Activated naive CD4-positive, alpha-beta T cell treated with anti-CD3 and anti-CD28 coated beads, Interleukin-2, amount 10 ng/mL, durations not matched to agents 7 days and 5 days (primary cell): ENCODE measurements at places on chromosomes 2 and 18.

DNA sequence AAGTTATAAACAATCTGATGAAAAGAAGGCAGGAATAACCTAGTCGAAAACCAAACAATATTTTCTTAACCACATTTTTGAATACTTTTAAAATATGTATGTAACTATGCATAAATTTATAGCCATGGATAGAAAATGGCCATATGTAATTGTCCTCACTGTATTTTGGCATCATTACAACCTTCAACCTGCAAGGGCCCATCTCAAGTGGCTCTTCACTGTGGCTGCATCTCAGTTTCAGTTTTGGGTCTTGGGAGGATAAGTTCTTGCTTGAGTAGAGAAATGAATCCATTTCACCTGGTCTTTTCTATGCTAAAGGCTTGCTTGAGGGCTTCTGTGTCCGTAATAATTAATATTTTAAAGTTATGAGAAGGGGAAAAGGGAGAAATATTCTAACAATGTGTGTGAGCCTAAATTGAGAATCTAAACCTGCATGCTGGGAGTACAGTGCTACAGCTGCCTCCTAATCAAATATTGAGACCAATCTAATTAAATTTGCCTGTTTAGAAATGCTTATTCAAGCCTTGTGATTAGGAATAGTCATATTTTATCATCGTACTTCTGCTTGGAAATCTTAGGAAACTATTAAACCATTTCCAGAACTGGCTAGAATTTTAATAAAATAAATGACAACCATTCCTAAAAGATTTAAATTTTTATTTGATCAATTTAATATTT lies 92.5 kb downstream of the EML4 start:
- DNase-seq = no peak

- DNase-seq = no peak
These were observed 32.1 kb upstream of the SIGLEC15 start for GRCh38 chr18:45793264-45793965.

DNA sequence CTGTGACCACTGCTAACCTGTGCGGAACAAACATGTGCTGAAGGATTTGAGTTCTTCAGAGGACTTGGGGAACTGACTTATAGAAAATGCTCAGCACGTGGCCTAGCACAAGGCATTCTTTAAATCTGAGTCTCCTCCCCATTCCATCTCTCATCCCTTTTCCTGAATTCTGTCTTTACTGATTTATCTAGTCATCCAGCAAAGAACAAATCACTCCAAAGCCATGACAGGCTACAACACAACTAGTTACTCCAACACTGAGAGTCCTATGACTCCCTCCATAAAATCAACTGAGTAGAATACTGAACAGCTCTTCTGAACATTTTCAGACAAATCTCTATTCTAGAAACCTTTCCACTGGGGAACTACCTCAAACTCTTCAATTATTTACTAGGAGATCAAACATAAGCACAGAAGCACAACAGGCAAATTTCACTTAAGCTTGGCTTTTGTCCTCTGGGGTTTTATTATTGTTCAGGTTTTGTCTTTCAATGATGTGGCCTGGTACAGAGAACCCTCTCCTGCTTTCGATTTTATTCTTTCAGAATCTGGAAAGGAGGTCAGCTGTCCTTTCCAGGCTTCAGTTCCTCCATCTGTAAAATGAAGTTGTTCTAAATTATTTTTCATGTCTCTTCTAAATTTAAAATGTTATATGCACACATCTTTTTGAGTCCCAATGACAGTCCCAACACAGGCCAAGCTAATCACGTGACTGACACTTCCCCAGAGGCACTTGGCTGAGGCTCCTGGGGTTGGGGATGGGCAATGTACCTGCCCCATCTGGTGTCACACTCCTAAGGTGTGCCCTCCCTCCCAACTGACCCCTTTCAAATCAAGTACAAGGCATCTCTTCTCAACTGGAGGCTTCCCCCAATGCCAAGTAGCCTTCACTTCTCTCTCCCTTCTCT lies 31.8 kb downstream of the RNU4ATAC start:
- DNase-seq = no peak

DNA sequence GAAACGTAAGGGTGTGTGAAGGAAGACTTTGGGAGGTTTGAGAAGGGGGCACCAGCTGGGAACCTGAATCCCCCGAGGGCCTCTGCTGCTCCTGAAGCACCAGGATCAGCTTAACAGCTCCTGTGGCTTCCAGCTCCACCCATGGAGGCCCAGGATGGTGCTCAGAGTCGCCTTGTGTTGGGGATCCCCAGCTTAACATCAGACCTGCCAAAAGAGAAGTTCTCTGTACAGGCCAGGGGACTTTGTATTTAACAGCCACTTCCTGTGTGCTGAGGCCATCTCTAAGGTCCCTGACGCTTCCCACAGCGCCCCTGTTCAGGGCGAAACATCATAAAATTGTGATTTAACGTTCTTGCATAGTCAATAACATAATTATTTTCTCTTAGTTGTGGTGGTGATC lies 77.5 kb downstream of the NCK2 start:
- DNase-seq = no peak

DNA sequence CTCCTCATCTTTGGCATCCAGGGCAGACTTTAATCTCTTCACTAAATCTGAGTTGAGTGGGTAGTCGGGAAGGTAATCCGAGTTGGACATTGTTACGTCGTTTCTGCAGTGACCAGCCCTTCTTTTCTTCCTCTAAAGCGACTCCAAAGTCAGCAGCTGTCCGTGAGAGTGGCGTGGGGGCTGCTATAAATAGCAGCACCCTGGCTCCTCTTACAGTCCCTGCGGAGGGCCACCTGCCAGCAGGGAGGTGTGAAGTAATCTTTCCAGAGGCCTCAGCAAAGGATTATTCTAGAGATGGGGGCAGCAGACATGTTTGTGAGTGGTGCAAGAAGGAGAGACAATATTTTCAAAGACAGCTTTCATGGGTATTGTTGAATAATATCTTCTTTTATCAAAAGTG lies at the start of gene ASB18:
Gene ASB18, minus strand, starts transcription at position 151 of the 400 bp plus-strand sequence. Its CDS starts 61 bp downstream, at position 90.
- DNase-seq = no peak

DNA sequence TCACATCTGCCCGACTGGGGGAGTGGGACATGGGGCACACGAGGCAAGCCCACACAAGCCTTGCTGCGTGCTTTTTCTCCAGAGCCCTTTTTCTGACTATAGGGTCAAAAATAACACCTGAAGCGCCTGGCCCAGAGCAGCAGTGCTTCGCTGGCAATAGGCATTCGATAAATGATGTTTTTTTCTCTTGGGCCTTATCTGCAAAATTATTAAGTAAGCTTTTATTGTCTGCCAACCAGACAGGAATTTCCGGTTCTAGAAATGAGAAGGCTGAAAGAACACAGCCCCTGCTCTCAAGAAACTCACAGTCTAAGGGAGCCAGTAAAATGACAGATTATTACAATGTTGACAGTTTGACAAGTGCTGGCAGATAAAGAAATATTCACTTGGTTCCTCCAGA lies 2.7 kb upstream of the TMBIM1 start:
- no peak for DNase-seq

DNA sequence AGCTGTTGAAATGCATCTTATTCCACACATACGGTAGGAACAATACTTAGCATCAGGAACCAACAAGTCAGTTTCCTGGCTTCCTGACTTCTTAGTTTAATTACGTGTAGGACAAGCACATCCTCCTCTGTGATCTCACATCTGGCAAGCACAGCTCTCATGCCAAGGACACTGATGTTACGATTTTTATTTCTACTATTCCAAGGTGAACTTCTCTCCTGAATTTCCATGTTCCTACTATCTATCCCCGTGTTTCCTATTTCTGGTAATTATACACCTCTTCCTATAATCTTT lies 374.0 kb downstream of the NCKAP5 start:
- no peak for DNase-seq

DNA sequence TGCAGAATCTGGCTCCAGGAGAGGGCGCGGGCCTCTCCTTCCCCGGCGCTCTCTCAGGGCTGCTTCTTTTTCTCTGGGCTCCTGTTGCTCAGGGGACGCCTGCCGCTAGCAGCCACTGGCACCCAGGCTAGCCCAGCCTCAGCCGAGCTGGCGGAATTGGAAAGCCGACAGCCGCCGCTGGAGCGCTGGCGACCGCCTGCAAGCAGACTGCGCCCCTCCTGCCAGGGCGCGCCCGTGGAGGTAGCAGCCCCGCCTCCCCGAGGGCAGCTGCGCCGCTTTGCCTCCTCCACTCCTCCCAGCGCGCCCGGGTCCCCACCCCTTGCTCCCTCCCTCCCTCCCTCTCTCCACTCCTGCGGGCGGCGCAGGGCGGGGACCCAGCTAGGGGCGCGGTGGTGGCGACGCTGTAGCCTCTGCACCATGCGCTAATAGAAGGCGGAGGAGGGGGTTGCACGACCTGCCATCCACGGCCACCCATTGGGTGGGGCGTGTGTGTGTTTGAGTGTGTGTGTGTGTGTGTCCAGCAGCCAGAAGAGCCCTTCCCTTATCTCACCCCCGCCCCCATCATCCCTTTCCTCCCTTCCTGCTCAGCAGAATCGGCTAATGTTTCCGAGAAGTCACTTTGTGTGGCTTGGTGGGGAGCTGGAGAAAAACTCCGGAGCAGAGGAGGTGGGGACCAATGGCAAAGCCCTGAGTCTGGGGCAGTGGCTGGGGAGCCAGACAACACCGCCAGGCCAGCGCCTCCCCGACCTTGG lies at the start of gene SCN9A:
Gene SCN9A, minus strand, starts transcription at position 209 of the 752 bp plus-strand sequence. CDS start 64,188 bp downstream, outside the sequence.
- DNase-seq = peak; percentile 51

DNA sequence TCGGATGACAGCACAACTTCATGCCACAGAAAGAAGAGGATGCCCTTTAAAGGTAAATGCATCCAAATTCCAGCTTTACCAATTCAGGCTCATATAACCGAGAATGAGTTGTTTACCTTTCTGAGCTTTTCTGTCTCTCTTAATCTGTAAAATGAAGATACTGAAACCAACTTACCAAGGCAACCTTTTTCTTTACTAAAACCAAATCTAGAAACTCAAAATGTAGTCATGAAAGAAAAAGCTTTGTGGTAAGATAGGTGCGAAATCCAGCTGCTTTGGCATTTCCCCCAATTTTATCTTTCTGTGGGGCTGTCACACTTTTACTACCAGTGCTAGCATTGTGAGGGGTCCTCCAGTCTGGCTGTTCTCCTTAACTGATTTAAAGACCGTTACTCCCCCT lies 240.4 kb downstream of the IKZF2 start:
- no peak for DNase-seq

DNA sequence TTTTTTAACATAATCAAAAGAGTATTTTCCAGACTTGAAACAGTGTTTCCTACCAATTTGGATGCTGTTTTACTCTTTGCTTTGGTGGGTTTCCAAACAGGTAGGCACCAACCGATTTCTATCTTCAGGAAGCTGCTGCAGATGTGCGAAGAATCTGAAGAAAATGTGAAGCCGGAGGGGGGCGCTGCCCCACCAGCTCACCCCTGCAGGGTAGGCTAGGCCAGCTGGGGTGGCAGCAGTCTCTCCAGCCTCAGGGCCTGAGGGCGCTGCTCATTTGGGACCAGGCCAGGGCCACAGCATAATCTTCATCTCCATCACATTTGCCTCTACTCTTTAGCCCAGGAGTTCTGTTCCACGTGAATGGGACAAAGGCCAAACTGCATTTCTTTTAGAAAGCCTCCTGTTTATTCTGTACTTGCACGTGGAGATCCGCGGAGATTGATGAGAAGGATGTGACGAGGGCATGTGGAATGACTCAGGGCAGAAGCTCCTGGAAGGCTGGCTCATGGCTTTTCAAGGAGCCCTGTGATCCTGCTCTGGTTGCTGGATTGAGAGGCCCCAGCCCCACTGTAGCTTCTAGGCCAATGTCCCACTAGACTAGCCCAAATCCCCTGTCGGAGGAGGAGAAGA lies 84.2 kb upstream of the FAM136A start:
- no peak for DNase-seq

DNA sequence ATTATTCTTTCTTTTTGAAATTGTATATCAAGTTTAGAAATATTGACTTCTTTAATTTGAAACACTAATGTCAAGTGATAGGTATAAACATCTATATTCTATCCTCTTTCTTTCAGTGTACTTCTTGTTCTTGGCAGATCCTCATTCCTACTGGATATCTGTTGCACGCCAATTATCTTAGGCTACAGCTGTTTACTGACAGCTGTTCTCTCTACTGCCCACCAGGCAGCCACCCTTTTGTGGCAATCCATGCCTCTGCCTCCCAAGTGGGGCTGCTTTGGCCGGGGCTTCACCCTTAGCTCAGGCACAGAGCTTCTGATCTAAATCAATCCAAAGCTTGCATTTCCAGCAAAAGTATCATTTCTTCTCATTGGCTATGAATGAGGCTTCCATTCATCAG lies 50.6 kb upstream of the ITSN2 start:
- DNase-seq = no peak

GRCh38 chr18:50696436-50696835 lies 123.4 kb downstream of the MRO start:
- no peak for DNase-seq
